ENCODE measurements at places on chromosomes 7 and 10.

GRCh38 chr10:112132435-112132834, 51.1 kb downstream of the GPAM start:
- H3K27me3 ChIP-seq = peaks cover 14% of the 10 kb centered on the region
- no peak overlapping the region for H3K4me3 ChIP-seq
- DNase-seq = no peak
- no peaks in the 10 kb centered on the region for H3K4me1 ChIP-seq
- H3K36me3 ChIP-seq = no peaks in the 10 kb centered on the region

- no peak for DNase-seq
- no peaks in the 10 kb centered on the region for H3K4me1 ChIP-seq
- H3K36me3 ChIP-seq = no peaks in the 10 kb centered on the region
- no peak overlapping the region for H3K27ac ChIP-seq
- H3K27me3 ChIP-seq = no peaks in the 10 kb centered on the region
These were observed 175.4 kb downstream of the CDC14C start for GRCh38 chr7:49099587-49100326.

GRCh38 chr10:95331596-95332130, 40.9 kb upstream of the PDLIM1 start:
- no peak overlapping the region for H3K27ac ChIP-seq
- H3K36me3 ChIP-seq = no peaks in the 10 kb centered on the region
- no peaks in the 10 kb centered on the region for H3K4me1 ChIP-seq
- peaks cover 8% of the 10 kb centered on the region for H3K27me3 ChIP-seq

DNA sequence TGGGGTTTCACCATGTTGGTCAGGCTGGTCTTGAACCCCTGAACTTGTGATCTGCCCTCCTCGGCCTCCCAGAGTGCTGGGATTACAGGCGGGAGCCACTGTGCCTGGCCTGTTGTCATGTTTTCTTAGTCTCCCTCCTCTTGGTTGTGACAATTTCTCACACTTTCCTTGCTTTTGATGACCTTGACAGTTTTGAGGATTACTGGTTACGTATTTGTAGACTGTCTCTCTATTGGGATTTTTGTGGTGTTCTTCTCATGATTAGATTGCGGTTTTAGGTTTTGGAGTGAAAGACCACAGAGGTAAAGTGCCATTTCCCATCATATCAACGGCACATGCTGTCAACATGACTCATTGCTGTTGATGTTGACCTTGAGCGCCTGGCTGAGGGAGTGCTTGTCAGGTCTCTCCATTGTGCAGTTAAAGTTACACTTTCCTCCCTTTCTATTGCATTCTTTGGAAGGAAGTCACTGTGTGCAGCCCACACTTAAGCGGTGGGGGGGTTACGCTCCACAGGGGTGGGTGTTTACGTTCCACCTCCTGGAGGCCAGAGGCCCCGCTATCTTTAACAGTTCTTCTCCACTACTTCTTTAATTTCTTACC, 10.8 kb downstream of the NEURL1 start:
- no peaks in the 10 kb centered on the region for H3K36me3 ChIP-seq
- DNase-seq = peak; percentile 44
- no peak overlapping the region for H3K27ac ChIP-seq
- peaks cover 8% of the 10 kb centered on the region for H3K4me1 ChIP-seq

DNA sequence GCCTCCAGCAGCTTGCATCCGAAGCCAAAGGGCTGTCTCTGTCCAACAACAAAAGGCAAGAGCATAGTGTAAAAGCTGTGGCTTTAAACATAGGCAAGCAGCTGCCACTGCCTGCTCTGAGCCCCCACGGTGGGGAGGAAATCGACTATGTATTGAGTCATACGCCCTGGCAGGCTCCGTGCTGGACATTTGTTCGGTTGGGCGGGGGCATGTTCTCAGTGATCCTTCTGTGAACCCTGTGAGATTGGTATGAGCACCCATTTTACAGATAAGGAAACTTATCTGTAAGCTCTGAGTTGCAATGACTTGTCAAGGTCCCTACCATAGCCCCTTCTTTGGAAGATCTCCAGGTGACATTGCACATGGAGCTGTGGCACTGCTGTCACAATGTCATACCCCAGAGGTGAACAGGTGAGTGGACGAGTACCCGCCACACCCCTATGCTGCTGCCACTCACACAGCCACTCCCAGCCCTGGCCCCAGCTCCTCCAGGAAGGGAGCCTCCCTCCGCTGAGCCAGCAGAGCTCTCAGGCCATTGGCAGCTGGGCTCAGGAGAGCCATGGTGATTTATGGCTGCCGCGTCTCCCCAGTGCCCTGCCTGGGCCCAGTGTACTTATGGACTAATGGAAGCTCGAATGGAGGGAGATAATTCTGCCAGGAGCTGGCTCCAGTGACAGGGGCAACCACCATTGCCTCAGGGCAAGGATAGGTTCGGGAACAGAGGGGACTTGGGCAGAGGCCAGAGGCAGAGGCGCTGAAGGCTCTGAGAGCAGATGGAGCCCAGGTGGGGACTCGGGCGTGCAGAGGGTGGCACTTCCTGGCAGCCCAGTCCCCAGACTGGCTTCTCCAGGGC, 43.7 kb downstream of the UNC5B start:
- no peaks in the 10 kb centered on the region for H3K36me3 ChIP-seq
- no peak for DNase-seq
- peaks cover 26% of the 10 kb centered on the region for H3K27me3 ChIP-seq
- H3K4me1 ChIP-seq = no peaks in the 10 kb centered on the region
- no peak overlapping the region for H3K4me3 ChIP-seq

DNA sequence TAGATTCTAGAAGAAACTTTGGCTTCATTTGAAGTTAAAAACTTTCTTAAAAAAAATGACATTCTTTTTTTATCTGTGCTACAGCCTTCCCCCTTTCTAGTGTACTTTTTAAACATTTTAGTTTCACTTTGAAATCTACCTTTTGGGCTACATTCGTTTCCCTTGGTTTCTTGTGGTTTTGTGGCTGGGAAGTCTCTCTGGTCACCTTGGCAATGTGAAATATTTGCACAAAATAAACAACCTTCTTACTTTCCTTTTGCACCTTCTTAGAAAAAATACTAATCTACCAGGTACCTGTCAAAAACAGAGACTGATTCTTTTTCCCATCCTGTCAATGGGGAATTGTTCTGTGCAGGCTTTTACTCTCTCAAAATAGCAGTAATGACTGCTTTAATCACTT, 350.2 kb downstream of the GATA3 start:
- H3K4me3 ChIP-seq = peak overlapping the region; percentile 66
- H3K27ac ChIP-seq = peak overlapping the region; percentile 88
- DNase-seq = peak; percentile 70
- H3K27me3 ChIP-seq = peaks cover 17% of the 10 kb centered on the region

DNA sequence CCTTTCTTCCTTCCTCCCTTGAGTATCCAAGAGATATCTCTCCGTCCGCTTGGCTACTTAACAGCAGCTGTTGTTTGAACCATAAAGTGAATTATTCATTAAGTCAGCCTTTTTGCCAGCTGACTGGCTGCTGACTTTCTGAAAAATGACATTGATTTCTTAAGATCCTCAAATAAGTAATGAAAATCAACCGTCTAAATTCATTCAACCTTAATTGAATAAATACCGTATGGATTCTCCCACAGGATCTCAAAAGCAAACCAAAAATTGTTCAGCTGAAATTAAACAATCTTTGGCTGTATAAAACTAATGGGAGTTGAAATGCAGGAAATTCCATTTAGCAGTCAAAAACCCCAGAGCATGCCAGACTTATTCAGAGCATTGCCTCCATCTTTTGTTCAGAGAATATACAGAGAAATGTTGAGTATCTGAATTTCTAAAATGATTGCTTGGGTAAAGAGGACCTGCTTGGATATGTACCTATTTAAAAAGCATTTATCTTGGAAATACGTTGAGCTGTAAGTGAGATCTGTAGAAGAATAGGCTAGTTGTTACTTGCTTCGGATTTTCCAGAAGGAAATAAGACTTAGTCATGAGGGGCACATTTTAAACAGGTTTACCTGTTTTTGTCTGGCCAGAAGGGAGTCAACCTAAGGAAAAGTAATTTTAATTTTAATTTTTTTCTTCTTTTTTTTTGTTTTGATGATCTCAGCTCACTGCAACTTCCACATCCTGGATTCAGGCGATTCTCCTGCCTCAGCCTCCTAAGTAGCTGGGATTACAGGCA, 136.2 kb downstream of the PLXDC2 start:
- H3K4me3 ChIP-seq = no peak overlapping the region
- no peaks in the 10 kb centered on the region for H3K27me3 ChIP-seq
- H3K27ac ChIP-seq = no peak overlapping the region

DNA sequence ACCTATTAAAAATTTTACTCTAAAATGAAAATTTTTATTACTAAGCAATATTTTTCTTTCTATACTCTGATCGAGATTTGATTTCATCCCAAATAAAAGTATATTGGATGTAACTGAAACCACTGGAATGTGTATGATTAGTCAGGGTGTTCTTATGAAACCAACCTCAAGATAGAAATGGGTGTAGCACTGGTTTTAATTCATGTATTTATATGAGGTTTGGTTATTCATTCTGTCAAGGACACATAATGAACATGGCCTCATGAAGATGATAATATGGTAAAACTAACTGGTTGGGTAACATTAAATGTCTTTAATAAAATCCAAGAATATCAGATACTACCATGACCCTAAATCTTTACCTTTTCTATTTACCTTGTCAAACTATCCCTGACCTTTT, 197.7 kb downstream of the SEMA3A start:
- no peak overlapping the region for H3K27ac ChIP-seq
- no peak for DNase-seq
- H3K27me3 ChIP-seq = no peaks in the 10 kb centered on the region

GRCh38 chr10:14748441-14748840, 26.3 kb downstream of the FAM107B start:
- no peaks in the 10 kb centered on the region for H3K36me3 ChIP-seq
- DNase-seq = no peak
- no peak overlapping the region for H3K27ac ChIP-seq

GRCh38 chr7:94760446-94761100, 104.6 kb upstream of the SGCE start:
- H3K27ac ChIP-seq = no peak overlapping the region
- H3K4me3 ChIP-seq = no peak overlapping the region
- no peaks in the 10 kb centered on the region for H3K27me3 ChIP-seq
- H3K4me1 ChIP-seq = no peaks in the 10 kb centered on the region
- no peak for DNase-seq
- no peaks in the 10 kb centered on the region for H3K36me3 ChIP-seq

- H3K4me1 ChIP-seq = no peaks in the 10 kb centered on the region
- H3K4me3 ChIP-seq = no peak overlapping the region
- DNase-seq = no peak
- H3K27me3 ChIP-seq = peaks cover 25% of the 10 kb centered on the region
- no peaks in the 10 kb centered on the region for H3K36me3 ChIP-seq
These were observed 1.7 kb downstream of the PLEKHS1 start for GRCh38 chr10:113753020-113753692.

GRCh38 chr10:86586516-86586915, 64.9 kb upstream of the WAPL start:
- no peak overlapping the region for H3K27ac ChIP-seq
- H3K4me3 ChIP-seq = no peak overlapping the region
- peaks cover 3% of the 10 kb centered on the region for H3K4me1 ChIP-seq

GRCh38 chr7:48511080-48511479, 339.8 kb downstream of the ABCA13 start:
- no peak overlapping the region for H3K27ac ChIP-seq
- no peak overlapping the region for H3K4me3 ChIP-seq
- H3K4me1 ChIP-seq = peaks cover 4% of the 10 kb centered on the region

DNA sequence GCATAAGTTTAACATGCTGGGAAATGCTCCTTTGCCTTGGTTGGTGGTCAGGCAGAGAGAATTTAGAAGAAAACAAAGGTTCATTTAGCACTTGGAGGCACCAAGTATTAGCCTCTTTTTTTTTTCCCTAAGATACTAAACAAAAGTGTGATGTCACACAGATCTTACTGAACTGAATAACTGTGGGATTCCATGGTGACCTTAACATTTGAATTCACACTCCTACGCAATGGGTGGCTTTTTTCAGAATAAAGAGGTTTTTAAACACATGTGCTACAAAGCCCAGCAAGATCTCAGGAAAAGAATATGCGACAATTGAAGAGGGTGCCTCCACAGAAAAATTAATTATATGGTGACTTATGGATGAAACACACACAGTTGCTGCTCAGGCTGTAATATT, 133.4 kb upstream of the ABCB5 start:
- H3K27ac ChIP-seq = no peak overlapping the region
- no peak overlapping the region for H3K4me3 ChIP-seq
- H3K27me3 ChIP-seq = no peaks in the 10 kb centered on the region
- no peaks in the 10 kb centered on the region for H3K4me1 ChIP-seq
- no peak for DNase-seq

DNA sequence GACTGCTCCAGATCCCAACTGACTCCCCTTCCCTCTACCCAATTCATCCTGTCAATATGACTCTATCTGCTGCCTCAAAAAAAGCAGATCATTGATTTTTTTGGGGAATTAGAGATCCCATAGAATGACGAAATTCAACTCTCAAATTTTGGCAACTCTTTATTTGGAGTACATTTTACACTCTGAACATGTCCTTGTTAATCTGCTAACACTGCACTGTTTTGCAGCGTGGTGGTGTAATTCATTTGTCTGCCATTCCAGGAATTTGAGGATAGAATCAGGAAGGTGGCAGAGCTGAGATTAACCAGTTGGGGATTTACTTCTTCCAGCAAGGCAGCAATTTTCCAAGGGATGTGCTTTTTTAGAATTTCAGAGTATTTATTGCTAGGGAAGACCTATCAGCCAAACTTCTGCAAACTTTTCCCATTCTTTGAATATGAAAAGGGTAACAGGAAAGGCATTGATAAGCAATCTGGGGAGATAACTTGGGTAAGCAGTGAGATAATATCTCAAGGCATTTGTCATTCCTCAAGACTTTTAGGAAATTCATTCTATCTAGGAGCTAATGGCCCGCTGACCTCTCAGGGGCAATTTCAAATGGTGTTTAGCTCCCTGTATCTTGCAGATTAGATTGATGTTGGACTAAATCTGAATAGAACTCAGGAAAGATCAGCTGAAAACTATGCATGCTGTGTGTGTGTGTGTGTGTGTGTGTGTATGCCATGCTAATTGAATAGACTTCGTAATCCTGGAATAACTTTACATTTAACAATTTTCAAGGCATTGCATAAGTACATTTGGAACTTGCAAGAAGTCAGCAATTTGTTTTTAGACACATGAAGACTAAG, 9.7 kb downstream of the BAMBI start:
- H3K27me3 ChIP-seq = peaks cover 9% of the 10 kb centered on the region
- H3K4me1 ChIP-seq = no peaks in the 10 kb centered on the region
- H3K36me3 ChIP-seq = no peaks in the 10 kb centered on the region
- H3K27ac ChIP-seq = no peak overlapping the region

- H3K27ac ChIP-seq = no peak overlapping the region
- no peaks in the 10 kb centered on the region for H3K36me3 ChIP-seq
- H3K4me1 ChIP-seq = no peaks in the 10 kb centered on the region
- no peak for DNase-seq
These were observed 197.9 kb downstream of the CDCA7L start for GRCh38 chr7:21747806-21748205.

GRCh38 chr7:81845744-81846241, 75.9 kb upstream of the HGF start:
- no peak for DNase-seq
- H3K4me1 ChIP-seq = no peaks in the 10 kb centered on the region
- no peaks in the 10 kb centered on the region for H3K36me3 ChIP-seq
- H3K27ac ChIP-seq = no peak overlapping the region

DNA sequence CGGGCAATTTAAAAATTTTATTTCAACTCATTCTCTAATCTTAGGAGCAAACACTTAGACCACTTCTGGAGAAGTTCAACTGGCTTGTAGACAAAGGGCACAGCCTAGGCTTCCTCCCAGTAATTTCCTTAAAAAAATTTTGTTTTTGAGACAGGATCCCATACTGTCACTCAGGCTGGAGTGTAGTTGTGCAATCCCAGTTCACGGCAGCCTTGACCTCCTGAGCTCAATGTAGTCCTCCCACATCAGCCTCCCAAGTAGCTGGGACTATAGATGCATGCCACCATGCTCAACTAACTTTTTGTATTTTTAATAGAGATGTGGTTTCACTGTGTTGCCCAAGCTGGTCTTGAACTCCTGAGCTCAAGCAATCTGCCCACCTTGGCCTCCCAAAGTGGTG, 38.4 kb downstream of the BAMBI start:
- H3K27ac ChIP-seq = no peak overlapping the region
- H3K4me1 ChIP-seq = no peaks in the 10 kb centered on the region
- no peak for DNase-seq

All from activated naive CD4-positive, alpha-beta T cell treated with anti-CD3 and anti-CD28 coated beads, Interleukin-2, amount 10 ng/mL, durations not matched to agents 7 days and 5 days (primary cell).